Left colon (tissue), 2 donors: ENCODE measurements at places on chromosomes 13 and 19.

GRCh38 chr13:31179754-31180153 is 18.1 kb upstream of the HSPH1 start:
- no peak for DNase-seq

DNA sequence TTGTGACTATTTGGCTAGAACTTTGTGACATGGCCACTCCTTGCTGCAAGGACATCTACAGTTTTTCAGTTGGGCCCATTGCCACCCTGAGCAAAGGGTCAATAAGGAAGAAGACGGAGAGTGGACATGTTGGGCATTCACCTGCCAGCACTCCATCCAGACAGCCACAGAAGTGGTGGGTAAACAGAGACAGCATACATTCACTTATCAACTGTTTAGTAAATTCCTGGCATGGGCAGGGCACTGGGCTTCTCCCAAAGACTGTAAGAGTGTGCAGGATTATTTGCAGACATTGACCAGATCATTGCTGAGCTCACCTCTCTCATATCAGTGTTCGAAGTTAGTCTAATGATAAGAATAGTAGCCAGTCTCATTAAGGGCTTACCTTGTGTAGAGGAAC is 29.2 kb downstream of the SIPA1L3 start:
- peak; percentile 45 for DNase-seq

DNA sequence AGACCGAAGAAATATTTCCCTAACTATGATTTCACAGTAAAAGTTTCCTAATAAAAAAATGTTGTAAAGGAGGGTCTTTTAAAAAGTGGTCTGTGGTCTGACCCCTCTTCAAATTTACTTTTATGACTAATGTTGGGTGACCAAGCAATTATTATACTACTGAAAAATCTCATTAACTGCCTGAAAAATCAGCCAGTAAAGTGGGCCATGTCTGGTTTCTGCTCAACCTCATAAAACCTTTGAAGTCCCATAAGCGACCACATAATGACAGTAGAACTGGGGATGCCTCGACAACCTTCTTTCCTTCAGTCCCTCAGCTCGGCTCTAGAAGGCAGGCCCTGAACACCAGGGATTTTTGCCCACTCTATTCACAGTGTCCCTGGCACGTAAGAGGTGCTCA is 434.3 kb downstream of the EFNB2 start:
- no peak for DNase-seq

GRCh38 chr19:7549429-7550148 is 14.1 kb downstream of the PNPLA6 start:
- DNase-seq: no peak

DNA sequence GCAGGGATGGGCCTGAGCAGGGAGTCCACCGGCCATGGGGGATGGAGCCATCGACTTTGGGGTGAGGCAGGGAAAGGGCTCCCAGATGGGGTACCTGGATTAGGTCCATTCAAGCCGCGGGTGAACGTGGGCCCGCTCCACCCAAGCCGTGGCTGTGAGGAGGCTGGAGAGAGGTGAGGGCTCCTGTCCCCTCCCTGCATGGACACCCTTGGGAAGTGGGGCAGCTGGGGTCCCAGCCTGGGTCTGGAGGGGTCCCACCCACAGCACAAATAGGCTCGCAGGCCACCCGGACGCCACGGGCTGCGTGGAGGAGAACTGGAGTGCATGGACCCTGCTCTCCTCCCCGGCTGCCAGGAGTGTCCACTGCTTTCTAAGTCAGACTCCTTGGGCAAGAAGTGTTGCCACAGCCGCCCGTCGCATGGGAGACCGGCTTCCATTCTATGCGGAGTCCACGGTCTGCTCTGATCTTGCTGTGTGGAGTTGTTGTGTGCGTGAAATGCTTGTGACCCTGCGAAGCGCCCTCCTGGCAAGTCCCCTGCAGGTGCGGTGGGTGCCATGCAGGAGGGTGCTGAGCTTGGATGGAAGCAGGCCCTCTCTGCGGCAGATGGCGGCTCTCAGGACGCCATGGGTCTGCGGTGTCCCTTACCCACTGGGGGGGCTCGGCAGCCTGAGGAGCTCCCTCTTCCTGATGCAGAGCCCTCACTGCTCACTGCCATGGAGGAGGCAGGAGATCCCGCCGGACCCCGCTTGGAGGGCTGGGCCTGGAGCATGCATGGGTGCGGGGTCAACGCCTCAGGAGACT is 2.0 kb downstream of the DAZAP1 start:
- DNase-seq: no peak

DNA sequence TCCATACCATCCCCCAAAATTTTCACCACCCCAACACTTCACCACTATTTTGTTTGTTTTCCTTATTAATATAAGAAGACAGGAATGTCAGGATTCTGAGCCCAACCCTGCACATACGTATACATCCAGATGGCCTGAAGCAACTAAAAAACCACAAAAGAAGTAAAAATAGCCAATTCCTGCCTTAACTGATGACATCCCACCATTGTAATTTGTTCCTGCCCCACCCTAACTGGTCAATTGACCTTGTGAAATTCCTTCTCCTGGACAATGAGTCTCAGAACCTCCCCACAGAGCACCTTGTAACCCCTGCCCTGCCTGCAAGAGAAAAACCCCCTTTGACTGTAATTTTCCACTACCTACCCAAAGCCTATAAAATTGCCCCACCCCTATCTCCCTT is 132.5 kb downstream of the ZNF675 start:
- no peak for DNase-seq

GRCh38 chr19:10846500-10847202 is 1.6 kb upstream of the C19orf38 start:
- no peak for DNase-seq
